Activated CD8-positive, alpha-beta memory T cell treated with anti-CD3 and anti-CD28 coated beads, Interleukin-2, amount 10 ng/mL, durations not matched to agents 7 days and 5 days (primary cell): ENCODE measurements at places on chromosomes 4 and X. TPM values are rescaled to one million over a fixed set of nuclear protein-coding genes. Genes with fewer than 3 reads are reported as not detected.

Gene PFKFB1
- 1.2 TPM for total RNA-seq

Gene JCHAIN
- not detected for total RNA-seq

Gene XKRX
- total RNA-seq: not detected

Gene XAGE2
- total RNA-seq: not detected

Gene POU4F2
- not detected for total RNA-seq

Gene EREG
- total RNA-seq: not detected

Gene SYP
- 1.9 TPM for total RNA-seq

Gene ITGB1BP2
- 6.3 TPM for total RNA-seq

Gene COL4A6
- total RNA-seq: not detected

Gene PAGE4
- not detected for total RNA-seq

Gene TLR7
- not detected for total RNA-seq

Gene PRSS12
- not detected for total RNA-seq

Gene VSIG1
- total RNA-seq: 0.64 TPM

Gene SGMS2
- total RNA-seq: not detected

Gene USP17L18
- total RNA-seq: not detected

Gene KLB
- total RNA-seq: not detected

Gene AMTN
- total RNA-seq: not detected

Gene SAT1
- total RNA-seq: 96.1 TPM

Gene TMEM154
- 23.9 TPM for total RNA-seq

Gene NAP1L3
- total RNA-seq: 0.64 TPM

Gene NDP
- total RNA-seq: not detected

Gene SATL1
- not detected for total RNA-seq

Gene BEX4
- total RNA-seq: 8.3 TPM

Gene GLRA2
- not detected for total RNA-seq

Gene SLC16A2
- not detected for total RNA-seq

Gene CLTRN
- total RNA-seq: 0.21 TPM

Gene DHRSX
- total RNA-seq: 21.1 TPM

Gene POU3F4
- not detected for total RNA-seq
